ENCODE measurements at places on chromosomes 16 and 17.

- no peak for DNase-seq
Observed at GRCh38 chr16:84150926-84151325, 5.8 kb downstream of the DNAAF1 start.

DNA sequence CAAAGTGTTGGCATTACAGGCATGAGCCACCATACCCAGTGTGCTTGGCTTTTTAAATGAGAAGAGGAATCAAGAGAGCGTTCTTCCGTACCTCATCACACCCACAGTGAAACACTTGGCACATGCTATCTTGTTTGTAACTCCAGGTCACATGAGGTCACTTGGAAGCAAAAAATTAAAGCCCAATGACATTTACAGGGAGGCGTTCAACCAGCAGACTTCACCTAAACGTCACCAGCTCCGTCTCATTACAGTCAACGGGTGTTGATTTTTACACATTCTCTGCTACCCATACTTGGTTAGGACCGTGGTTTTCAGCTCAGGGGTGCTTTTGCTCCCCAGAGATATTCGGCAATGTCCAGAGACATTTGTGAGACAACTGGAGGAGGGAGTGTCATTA lies 127.0 kb downstream of the XYLT1 start:
- DNase-seq: no peak

GRCh38 chr17:7838090-7839075 lies 4.4 kb downstream of the KDM6B start:
- DNase-seq: peak; percentile 93

DNA sequence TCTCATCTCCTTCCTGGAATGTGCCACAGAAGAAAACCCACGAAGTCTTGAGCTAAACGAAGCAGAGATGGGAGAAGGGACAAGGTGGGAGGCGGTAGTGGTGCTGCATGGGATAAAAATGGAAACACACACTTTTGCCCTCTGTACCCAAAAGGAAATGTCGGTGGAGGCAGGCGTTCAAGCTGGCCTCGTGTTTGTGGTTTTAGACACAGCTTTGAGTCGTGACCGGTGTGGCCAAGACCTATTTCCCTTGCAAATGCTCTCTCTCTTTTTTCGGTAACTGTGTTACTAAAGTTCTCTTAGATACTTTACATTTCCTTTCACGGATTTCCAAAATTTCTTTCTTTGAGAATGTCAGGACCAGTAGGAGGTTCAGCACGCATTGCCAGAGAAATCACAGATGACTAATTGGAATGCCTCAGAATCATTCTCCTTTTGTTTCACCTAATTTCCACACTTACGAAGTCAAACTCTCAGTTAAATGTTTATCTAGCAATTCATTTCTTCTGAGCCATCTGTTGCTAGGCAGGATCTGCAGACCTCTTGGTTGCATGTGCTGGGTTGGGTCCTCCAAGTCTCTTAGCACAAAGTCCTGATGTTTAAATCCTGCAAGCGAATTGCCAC lies 412.3 kb downstream of the MAF start:
- no peak for DNase-seq

DNA sequence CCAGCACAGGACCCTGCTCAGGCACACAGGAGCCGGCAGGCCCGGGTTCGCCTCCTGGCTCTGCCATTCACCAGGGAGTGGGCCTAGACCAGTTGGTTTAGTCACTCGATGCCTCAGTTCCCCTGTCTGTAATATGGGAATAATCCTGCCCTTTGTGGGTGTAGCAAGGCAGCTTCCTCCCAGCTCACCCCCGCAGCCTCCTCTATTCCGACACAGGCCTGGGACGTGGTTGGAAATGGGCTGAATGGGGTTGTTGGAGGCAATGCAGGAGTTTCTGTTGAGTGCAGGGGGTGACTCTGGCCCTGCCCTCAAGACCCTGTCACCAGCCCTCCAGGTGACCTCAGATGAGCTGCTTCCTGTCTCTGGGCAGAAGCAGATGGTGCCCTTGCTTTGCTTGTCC lies 19.8 kb downstream of the SLC5A10 start:
- DNase-seq: no peak

DNA sequence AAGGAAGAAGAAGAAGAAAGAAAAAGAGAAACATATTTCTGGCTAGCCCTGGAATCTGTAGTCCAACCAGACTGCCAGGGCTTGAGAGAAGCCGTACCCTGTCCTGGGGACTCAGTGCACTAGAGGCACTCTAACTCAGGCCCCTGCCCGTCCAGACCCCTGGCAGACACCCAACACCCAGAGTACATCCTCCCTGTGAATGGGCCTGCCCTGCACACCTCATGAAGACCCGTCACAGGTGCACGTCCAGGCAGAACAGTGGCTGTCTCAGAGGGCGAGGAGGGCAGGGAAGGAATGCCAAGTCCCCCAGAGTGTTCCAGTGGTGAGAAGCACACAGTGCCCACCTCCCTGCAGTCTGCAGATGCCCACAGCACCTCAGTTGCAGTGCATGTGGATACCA lies 23.0 kb downstream of the MPG start:
- DNase-seq: no peak

- peak; percentile 65 for DNase-seq
Observed at GRCh38 chr17:15261258-15261801, 3.8 kb downstream of the PMP22 start.
